ENCODE measurements at places on chromosomes 6 and 20.

- no peak for DNase-seq
Measured at GRCh38 chr6:153538491-153538890, 407.4 kb upstream of the RGS17 start.

DNA sequence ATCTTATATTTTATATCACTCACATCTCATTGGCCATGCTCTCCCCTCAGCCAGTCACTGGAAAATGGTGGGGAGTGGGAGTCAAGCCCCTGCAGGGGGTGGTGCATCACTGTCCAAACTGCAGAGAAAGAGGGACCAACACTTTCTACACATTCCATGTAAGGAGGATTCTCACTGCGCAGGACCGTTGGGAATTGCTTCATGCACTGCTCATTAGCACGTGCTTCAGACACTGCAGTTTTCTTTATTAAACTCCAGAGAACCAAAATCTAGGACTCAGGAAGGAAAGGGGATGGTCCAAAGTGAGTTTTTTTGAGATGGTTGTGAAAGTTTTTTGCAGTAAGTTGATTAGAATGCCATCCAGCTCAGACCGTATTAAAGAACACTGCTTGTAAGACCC lies 269.8 kb downstream of the FARS2 start:
- no peak for DNase-seq

- no peak for DNase-seq
Measured at GRCh38 chr6:117381749-117382148, 44.0 kb downstream of the ROS1 start.

- no peak for DNase-seq
Measured at GRCh38 chr6:69090132-69090531, 455.1 kb downstream of the ADGRB3 start.

DNA sequence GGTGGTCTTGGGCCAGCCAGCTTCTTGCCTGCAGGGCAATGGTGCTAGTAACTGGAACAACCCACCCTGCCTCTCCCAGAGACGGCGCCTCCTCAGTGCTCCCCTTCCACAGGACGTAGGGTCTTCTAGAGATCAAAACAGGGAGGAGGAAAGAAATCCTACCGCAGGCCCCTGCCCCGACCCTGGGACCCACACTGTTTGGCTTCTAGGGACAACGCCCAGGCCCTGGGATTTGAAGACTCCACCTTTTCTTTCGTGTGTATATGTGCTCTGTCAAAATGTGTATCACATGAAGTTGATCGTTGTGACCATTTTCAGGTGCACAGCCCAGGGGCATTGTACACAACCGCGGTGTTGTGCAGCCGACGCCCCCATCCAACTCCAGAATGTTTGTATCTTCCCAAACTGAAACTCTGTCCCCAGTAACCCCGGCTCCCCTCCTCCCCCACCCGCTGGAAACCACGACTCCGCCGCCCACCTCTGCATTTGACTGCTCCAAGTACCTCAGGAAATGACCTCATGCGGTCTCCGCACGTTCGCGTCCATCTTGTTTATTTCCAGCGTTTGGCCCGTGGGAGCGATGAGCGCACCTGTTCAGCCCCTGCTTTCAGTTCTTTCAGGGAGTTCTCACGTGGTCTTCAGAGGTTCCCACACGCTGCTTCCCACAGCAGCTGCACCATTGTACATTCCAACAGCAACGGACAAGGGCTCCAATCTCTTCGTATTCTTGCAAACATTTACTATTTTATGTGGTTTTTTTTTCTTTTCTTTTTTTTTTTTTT lies 3.4 kb upstream of the BHLHE23 start:
- DNase-seq: peak; percentile 69

- peak; percentile 48 for DNase-seq
Measured at GRCh38 chr6:130947464-130947863, 115.6 kb downstream of the EPB41L2 start.

DNA sequence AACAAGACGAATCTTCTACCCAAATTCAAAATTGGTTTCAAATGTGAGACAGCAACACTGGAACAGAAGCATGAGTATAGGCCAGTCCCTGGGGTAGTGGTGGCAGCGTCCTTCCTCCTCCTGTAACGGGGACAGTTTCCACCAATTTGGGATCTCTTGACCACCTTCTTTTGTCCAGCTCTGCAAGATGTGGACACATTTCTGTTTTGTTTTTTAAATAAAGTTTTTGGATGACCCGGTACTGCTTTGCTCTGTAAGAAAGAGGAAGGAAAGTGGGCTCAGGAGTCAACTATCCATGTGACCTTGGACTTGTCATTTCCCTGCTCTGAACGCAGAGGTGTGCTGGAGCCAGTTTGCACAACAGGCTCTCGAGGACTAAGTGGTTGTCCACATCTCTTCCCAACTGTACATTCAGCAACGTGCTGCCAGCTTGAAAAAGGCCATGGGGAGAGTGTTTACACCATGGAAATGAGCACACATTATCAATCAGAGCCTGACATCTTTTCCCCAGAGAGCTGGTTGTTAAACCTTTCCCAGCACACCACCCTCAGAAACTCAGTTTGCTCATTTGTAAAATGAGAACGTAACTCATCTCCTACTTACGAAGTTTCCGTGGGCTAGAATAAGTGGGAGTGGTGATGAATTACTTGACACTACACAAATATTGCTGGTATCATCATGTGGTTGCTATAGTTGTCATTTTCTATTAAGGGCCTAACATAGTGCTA lies 66.5 kb downstream of the ADTRP start:
- DNase-seq: no peak

DNA sequence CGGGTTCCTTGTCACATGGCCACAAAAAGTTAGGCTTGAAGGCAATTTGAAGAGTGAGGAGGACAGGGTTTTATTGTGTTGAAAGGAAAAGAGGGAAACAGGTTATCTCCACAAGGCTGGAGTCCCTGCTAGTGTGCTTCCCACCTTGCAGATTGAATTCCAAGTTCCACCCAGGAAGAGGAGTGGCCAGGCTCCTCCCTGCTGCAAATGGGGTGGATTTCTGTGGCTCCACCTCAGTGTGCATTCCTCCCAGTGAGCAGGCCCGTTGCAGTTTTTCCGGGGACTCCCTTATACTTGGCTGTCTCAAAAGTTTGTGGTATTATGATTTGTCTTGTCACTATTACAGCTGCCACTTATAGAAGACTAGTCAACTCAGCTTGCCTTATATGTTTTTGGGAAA lies 281.8 kb upstream of the PLCB4 start:
- DNase-seq: no peak

DNA sequence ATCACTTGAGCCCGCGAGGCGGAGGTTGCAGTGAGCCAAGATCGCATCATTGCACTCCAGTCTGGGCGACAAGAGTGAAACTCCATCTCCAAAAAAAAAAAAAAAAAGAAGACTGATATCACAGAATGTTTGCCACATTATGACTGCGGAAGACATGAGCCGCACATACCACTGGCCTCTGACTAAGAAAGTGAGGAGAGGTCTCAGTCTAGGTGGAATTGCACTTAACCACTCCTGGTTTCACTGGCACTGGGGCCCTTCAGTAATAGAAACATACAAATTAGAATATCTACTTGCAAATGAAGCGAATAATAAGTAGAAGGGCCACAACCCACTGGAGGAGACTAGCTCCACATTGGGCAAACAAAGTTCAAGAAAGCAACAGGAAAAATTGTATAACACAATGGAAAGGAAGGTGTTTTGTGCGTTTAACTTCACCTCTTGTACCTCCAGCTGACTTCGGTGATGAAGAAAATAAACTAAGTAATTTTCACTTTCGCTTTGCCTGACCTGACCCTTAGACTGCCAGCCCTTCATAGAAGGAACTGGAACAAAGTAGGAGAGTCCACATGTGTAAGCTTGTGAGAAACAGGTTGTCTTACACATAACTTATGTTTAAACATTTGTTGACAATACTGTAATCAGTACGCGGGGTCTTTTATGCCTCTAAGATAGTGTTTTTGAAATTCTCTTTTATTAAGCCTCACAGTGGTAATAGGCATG lies 147.5 kb upstream of the TSHZ2 start:
- no peak for DNase-seq

- DNase-seq: no peak
Measured at GRCh38 chr6:124877468-124877867, 84.8 kb upstream of the RNF217 start.

DNA sequence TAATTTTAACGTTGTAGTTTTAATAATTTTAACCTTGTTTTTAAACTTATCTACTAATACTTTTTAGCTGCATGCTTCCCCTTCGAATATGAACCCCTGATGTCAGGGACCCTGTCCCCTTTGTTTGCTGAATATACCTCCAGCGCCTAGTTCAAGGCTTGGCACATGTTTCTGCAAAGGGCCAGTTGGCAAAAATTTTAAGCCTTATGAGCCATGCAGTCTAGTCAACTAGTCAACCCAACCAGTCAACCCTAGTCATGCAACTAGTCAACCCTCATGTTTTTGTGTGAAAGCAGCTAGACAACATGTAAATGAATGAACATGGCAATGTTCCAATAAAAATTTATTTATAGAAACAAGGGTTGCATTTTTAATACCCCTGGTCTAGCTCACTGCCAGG lies 119.8 kb downstream of the BCAS1 start:
- no peak for DNase-seq
